ENCODE measurements at places on chromosomes 7 and 10.

- no peak for DNase-seq
Measured at GRCh38 chr7:130719541-130719940, 14.5 kb downstream of the KLF14 start.

GRCh38 chr7:21185653-21186265, 242.1 kb upstream of the SP4 start:
- DNase-seq, result no peak

GRCh38 chr7:36002900-36003299, 150.2 kb upstream of the EEPD1 start:
- DNase-seq, result no peak

DNA sequence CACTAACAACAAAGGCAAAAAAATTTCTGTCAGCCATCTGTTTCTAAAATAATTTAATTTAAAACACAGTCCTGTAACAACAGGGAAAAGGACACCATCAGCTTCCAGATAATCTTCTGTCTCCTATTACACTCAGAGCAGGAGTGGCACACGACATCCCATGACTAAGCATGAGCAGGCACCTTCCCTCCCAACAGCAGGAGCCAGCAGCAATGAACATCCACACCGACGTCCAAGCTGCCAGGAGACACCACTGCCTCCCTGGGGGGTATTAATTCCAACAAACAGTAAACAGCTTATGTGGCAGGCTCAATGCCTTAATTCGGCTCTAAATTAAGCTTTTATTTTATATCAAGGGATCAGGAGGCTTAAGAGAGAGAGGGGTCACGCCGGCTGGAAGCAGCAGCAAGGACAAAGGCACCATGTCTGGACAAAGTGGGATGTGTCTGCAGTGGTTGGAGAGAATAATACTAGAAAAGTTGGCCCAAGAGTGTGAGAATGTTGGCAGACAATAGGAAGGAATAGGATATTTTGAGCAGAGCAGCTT, 45.7 kb downstream of the KIAA1549 start:
- DNase-seq, result no peak

- DNase-seq, result no peak
Measured at GRCh38 chr10:92572362-92573090, 1.4 kb downstream of the IDE start.

DNA sequence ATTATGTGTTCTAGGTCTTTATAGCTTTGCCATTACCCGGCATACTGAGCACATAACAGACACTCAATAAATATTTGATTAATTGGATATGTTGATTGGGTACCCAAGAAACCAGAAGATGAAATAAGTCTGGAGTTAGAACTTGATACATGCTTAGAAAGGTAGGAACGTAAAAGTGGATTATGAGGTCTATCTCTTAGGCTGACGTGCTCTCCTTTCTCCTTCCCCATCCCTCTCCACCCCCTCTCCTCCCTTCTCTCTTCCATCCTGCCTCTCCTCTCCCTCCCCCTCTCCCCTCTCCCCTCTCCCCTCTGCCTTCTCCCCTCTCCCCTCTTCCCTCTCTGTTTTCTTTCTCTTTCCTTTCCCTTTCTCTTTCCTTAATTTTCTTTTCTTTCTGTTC, 34.0 kb downstream of the AUTS2 start:
- DNase-seq, result no peak

- no peak for DNase-seq
Measured at GRCh38 chr7:21966271-21966670, 20.6 kb upstream of the CDCA7L start.

DNA sequence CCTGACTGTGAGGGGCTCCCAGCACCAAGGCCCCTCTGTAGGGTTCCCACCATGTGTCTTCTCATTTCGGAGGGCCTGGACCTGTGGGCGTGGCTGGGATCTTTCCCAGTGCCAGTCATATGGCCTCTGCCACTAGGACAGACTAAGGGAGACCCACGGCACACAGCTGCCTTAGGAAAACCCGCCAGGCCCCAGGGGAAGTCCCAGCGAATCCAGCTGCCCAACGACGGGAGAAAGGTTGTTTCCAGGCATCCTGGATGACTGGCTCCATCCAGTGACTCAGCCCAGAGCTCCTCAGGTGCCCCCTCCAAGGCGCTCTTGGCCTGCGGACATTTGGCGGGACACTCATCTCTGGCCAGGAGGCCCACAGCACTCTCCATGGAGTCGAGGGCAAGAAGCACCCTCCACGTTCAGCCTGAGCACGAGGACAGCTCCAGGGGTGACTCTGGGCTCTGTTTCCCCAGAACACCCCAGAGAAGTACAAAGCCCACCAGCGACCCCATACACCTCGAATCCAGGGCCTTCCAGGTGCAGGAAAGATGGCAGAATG, 39.9 kb downstream of the PWWP2B start:
- no peak for DNase-seq

DNA sequence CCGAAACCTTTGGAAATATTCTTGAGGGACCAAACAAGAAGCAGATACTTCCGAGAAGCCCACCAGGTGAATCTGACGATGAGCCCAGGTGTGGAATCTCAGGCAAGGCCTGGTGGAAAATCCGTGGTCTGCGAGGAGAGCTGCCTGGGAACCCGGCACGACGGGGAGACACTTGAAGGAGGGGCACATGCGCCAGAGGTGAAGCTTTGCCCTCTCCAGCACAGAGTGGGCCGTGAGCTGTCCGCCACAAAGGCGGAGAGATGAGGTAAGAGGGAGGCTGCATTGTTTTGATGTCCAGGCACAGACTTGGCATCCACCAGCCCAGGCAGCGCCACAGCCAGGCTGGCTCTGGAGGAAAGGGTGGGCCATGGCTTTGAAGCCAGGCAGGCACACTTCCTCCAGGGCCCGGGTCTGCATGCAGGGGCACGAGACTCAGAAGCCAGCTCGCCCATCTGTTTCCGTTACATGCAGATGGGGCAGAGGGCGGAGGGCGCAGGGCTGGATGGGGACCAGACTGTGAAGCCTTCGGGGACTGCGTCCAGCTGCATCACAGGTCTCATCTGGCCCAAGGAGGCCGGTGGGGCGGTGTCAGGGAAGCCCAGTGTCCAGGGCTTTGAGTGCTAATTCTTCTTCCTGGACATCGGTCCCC, 45.4 kb downstream of the CALML3 start:
- no peak for DNase-seq

DNA sequence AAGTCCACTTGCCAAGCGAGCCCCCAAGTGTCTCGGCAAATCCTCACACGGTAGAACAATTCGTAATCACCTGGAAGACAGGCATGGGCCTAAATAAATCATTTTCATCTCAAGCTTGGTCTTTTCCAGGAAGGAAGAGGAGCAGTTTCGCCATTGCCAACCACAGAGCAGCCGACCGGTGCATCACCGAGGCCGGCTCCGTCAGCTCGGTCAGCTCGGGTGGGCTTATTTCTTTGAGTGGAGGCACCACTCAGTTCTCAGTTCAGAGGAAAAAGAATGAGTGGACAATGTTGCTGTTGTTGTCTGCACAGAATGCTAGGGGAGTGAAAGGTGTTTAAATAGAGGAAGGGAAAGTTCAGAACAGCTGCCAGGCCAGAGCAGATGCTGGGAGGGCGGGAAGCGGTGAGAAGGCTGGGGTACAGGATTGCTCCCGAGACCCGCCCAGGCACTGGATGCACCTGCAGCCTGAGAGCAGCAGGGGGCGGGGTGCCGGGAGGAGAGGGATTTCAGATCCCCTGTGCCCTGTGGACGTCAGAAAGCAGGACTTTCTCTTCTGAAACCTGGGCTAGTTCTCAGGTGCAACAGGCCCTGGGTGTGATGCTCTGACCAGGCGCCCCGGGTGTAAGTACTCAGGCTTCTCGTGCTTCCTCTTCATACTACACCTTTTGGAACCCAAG, 17.7 kb upstream of the IGFBP3 start:
- no peak for DNase-seq

DNA sequence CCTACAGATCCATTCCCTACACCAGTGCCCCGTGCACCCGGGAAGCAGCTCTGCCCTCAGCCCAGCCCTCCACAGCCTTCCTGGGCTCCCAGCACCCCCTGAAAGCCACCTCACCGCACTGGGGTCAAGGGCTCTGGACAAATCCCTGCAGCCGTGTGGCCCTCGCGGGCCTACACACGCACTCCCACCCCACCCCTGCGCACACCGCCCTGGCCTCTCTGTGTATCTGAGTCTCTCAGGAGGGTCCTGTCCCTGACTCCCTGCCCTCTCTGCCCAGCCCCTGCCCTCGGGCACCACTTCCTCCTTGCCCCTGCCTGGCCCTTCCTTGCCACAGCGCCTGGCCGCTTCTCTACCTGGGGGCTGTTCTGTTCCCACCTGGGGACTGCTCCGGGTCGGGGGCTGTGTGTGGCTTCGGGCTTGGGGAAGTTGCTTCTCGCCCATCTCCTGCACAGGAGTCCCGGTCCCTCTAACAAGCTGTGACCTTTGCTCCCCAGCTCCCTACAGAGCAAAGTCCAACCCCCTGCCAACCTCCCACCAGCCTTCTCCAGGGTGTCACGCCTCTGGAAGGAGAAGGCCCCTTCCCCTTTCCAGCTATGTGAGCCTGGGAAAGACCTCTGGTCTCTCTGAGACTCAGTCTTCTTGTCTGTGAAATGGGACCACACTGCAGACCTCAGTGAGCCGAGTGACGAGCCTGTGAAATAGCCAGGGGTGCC, 1.5 kb downstream of the TMEM184A start:
- DNase-seq, result no peak

GRCh38 chr10:14003517-14004184, 327.1 kb downstream of the FRMD4A start:
- no peak for DNase-seq

- DNase-seq, result no peak
Measured at GRCh38 chr7:145064114-145064513, 228.3 kb upstream of the TPK1 start.

DNA sequence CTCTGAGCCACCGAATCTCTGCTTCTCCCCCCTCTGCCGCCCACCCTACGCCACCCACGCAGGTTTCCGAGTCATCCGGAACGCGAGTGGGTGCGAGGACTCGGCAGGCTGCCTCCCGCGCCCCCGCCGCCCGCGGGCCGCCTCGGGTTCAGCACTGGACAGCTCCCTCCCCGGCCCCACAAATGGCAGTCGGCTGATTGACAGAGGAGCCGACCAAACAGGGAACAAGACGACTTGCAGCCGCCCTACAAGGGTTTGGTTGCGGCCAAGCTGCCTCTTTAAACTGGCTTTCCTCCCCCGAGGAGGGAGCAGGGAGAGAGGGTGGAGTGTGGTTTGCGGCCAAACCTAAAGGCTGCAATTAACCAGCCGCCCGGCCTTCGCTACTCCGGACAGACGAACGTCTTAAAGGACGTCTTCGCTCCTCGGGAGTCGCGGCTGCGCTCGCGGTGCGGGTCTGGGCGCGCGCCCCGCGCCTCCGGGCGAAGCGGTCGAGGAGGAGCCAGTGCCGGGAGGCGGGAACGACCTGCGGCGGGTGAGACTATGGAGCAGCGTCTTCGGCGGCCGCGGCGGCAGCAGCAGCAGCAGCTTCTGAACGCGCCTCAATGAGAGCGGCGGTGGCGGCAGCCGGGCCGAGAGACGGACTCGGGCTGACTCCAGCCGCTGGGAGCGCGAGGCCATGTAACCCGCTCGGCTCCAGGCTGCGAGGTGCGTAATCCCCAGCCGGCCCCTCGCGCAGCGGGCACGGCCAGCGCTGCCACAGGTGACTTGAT, at the start of gene GPR158:
Gene GPR158 (plus strand): TSS at position 541 of the 770 bp plus-strand sequence. CDS start 420 bp downstream, outside the sequence.
- peak; percentile 15 for DNase-seq

DNA sequence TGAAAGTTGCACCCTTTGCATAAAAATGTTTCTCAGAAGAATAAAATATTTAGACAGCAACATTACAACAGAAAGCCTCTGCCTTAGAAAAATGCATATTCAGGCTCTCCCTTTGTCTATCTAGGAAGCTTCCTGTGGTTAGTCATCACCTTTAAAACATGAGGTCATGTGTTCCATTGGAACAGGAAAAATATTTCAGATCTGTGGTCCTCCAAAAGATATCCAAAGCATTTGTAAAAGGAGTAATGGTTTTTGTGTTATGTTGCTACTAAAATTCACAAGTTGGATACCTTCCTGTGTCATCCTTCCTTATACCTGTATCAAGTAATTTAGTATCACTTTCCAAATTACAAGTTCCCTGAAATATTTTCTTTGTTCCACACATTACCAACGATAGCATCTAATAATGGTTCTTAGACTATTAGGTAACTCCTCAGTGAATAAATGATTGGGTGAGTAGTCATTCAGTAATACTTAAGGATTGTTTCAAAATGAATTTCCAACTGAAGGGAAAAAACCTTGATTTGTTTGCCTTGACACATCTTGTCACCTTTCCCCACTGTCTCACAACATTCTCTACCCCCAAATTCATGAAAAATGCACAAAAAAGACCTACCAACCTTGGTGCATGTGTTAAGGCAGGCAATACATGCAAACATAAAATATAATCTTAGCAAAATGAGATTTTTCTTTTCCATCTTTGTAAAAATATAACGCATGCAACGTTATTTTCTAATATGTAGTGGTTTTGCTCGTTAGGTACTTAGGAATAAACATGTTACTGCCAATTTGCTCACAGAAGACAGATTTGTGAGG, 19.7 kb upstream of the RHOBTB1 start:
- DNase-seq, result no peak

DNA sequence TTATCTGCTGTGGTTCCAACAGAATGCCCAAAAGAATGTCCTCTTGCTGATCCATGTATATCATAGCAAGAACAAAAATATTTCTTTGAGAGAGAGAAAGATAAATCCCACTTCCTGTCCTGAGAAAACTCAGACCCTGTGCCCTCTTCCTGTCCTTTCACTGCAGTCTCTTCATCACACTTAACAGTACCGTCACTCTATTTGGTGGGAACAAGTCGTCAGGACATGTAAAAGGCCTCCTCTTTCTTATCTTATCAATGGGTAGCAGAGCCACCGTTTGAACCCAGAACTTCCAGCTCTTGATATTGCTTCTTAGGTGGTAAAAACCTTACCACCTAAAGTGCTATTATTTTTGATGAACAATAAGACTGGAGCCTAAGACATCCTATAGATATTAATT, 43.9 kb downstream of the CHRM2 start:
- no peak for DNase-seq

- no peak for DNase-seq
Measured at GRCh38 chr10:28077889-28078288, 79.0 kb upstream of the ODAD2 start.

- DNase-seq, result no peak
Measured at GRCh38 chr7:151168787-151169162, 1.3 kb upstream of the GBX1 start.

- DNase-seq, result no peak
Measured at GRCh38 chr7:2224491-2224928, 8.2 kb downstream of the MAD1L1 start.

DNA sequence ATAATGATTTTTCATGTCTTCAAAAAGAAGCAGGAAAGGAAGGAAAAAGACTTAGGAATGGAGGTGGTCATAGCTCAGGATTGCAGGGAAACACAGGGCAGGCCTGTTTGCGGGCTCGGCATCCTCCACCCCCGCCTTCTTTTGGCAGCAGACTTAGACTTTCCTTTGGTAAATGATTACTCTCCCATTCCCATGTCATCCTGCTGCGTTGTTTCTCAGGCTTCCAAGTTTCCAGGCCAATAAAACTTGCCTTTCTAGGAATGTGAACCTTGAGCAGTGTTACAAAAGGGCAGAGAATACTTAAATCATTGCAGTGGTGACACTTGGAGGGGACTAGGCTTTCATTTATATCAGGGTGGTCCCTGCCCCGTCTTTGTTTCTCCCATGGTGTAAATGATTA, 34.0 kb upstream of the DGKB start:
- DNase-seq, result no peak

- no peak for DNase-seq
Measured at GRCh38 chr7:105178177-105178576, 164.2 kb downstream of the KMT2E start.

- DNase-seq, result no peak
Measured at GRCh38 chr7:46157404-46157803, 236.3 kb upstream of the IGFBP3 start.

Measured in stimulated activated CD4-positive, alpha-beta T cell treated with anti-CD3 and anti-CD28 coated beads, Interleukin-15, amount 100 ng/mL, for 48 hours (primary cell).